ENCODE measurements at places on chromosomes 5 and 9.

GRCh38 chr5:95907740-95908706 is 53.6 kb downstream of the ELL2 start:
- DNase-seq, result no peak

DNA sequence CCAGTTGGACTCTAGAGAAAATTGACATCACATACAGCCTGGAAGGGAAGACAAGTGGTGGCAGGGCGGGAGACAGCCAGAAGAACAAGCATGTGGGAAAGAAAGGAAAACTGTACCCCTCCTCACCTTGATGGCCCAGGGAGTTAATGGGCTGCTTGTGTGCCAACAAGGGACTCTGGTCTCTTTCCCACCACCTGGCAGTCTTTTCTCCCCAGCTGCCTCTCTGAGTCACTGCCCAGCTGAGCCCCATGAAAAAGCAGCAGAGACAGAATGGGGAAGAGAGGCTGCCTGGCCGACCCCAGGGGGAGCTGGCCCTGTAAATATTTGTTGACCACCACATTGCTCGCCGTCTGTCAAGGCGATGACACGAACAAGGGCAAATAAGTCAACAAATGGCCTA is 359.4 kb downstream of the ENC1 start:
- DNase-seq, result no peak

GRCh38 chr5:175335691-175336090 is 108.3 kb downstream of the DRD1 start:
- DNase-seq, result no peak

DNA sequence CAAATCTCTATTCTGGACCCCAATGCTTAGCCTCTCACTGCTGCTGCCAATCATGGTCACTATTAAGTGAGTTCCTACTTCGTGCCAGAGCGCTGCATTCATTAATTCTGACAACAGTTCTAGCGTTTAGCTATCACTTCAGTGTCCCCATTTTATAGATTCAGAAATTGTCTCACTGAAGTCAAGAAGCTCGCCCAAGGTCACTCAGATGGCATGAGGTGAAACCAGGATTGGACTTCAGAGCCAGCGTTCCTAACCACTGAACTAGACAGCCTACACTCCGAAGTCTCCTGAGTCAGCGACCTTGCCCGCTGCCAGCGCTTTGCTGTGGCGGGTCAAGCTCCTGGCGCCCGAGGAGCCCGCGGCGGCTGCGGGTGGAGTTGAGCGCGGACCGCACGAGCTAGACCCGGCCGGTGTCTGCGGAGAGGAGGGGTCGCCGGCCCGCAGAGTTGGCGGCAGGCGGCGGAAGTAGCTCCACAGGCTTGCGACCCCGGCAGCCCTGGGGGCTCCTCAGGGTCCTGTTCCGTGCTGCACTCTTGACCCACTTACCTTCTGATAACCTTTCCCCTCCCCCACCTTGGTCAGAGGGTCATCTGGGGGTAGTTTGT is 2.1 kb upstream of the GABRB2 start:
- no peak for DNase-seq

- no peak for DNase-seq
Observed at GRCh38 chr9:130930132-130930803, 8.8 kb downstream of the FIBCD1 start.

- no peak for DNase-seq
Observed at GRCh38 chr9:35177520-35177919, 15.7 kb downstream of the UNC13B start.

DNA sequence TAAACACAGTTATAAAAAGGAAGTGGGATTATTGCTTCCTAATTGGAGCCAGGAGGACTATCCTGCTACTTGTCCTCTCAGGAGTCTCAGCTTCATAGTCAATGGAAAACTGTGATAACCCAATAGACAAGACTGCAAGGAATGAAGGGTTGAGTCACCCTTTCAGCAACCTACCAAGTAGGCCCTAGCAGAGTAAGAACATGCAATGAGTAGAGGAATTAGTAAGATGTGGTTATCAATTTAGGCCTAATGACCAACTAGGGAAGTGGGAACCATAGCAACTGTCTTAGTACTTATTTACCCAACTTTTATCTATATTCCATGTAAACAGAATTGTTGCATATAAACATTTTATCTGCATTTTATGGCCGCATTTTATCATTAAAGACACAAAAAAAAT is 310.1 kb downstream of the RFX3 start:
- DNase-seq, result no peak

- DNase-seq, result no peak
Observed at GRCh38 chr9:123471843-123472570, 116.0 kb downstream of the CRB2 start.

GRCh38 chr9:21558615-21559401 is 76.7 kb upstream of the IFNE start:
- DNase-seq, result peak; percentile 11

GRCh38 chr9:133787754-133788025 is 49.5 kb upstream of the SARDH start:
- peak; percentile 84 for DNase-seq

DNA sequence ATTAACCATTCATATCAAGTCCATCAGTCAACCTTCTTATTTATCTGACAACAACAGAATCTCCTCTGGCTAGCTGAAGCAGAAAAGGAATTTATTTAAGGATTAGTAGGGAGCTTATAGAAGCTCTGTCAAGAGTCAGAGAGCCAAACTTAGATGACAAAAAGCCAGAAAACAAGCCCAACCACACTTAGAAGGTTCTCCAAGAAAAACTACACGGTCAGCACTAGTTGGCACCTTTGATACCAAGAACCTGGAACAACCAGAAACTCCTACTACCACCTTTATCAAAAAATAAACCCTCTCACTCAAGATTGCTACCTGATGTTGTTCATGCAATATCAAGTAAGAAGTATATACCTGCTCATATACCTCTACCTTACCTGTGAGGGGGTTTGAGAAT is 36.9 kb downstream of the RANBP6 start:
- no peak for DNase-seq

DNA sequence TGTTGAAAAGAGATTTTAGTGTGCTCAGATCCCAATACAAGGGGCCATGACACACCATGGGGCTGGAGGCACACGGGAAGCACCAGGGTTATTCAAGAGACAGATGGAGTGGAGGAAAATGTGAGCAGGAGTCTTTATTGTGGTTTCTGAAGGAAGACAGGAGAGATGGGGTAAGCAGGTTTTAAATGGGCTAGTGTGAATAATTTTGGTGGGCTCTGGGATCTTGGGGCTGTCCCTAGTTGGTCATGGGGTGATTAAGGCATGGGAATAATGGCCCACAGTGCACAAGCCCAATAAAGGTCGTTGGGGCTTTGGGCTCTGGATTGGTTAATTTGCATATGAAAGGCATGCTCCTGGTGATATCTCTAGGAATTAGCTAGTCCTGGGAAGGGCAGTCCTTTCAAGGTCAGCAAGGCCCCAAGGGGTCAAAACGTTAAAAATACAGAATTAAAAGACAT is 3.6 kb upstream of the SCGB3A2 start:
- no peak for DNase-seq

DNA sequence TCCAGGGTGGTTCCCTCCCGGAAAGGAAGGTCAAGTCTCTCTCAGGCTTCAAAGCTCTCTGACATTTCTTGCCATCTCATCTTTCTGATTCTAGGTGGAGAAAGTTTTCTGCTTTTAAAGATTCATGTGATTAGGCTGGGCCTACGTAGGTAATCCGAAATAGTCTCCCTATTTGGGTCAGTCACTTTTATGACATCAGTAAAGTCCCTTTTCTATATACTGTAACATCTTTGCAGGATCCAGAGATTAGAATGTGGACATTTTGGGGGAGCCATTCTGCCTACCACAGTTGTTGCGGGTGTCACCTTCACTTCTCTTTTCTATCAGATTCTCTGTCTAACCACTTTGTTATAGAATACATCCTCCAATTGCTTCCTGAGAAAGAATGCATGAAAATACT is 1.9 kb upstream of the RNF180 start:
- DNase-seq, result no peak

GRCh38 chr5:78360924-78361630 is 660 bp downstream of the SCAMP1 start:
- peak; percentile 75 for DNase-seq

DNA sequence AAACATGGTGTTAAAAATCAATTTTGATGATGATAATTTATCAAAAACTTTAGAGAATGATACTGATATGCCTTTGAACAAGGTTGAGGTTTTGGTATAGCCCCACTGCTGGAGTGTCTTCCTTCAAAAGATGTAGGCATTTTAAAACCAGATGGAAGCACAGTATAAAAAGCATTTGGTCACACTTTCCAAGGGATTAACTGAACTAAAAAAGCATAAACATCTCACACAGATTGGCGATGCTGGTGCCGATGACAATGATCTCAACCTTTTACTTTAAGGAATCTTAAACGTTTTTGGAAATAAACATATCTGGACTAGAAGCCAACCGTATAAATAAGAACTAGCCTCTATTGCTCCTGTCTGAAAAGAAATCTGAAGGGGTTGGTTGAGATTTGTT is 488.4 kb downstream of the ENC1 start:
- DNase-seq, result no peak

GRCh38 chr5:53448851-53449250 is 31.6 kb upstream of the FST start:
- no peak for DNase-seq

- DNase-seq, result no peak
Observed at GRCh38 chr9:698276-698675, 143.2 kb upstream of the DMRT1 start.
